ENCODE measurements at places on chromosomes 7 and 10.

DNA sequence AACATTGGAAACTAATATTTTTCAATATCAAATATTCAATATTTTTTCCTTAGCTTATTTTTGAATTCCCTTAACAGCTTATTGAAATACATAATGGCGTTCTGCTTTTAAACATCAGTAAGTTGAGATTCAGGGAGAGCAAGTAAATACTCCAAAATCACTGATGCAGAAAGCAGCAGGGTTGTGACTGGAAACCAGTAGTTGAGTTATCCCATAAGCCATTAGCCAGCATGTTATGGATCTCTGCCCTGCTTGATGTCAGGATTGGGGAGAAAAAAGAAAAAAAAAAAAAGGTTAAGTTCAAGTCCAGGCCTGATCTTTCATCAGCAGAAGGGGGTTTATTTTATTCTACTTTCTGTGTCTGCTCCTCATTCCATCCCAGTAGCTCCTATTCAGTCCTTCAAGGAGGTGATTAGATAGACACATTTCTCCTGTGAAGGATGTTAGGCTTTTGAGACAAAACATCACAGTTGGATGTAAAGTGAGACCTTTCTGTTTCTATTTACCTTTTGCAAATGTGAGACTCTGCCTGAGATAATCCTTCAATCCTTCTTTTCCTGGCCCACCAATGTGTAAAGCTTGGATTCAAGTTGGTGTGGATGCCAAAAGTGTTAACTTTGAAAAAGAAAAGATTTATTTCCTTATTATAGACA is 110.9 kb upstream of the HDAC9 start:
- no peak for DNase-seq

DNA sequence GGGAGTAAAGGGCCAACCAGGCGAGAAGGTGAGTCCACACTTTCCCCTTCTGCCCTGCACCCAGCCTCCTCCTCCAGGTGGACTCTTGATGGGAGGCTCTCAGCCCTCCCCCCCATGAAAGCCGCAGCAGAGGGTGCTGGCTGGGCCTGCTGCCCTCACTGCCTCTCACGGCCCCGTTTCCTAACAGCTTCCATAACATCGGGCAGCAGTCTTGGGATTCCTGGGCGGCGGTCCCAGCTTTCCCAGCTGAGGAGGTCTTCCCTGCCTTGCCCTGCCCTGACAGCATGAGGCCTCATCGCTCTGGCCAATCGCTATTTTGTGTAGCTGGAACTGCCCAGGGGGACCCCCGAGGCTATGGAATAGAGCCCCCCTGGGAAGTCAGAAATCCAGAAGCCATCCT is 76.3 kb downstream of the COL13A1 start:
- no peak for DNase-seq

GRCh38 chr10:106999118-106999707 is 165.3 kb downstream of the SORCS1 start:
- no peak for DNase-seq

DNA sequence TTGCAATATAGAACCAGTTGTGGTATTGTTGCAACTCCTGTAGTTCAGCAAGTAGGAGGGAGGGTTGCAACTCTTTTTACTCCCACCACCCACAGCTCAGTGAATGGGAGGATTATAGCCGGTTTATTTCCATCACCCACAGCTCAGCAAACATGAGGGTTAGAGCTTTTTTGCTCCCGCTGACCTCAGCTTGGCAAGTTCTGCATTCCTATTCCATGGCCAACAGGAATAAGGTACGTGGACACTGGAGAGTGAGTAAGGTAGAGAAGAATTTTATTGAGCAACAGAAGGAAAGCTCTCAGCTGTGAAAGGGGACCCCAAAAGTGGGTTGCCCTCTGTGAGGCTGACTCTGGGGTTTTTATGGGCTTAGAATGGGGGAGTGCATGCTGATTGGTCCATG is 167.1 kb upstream of the SMIM30 start:
- DNase-seq: no peak

DNA sequence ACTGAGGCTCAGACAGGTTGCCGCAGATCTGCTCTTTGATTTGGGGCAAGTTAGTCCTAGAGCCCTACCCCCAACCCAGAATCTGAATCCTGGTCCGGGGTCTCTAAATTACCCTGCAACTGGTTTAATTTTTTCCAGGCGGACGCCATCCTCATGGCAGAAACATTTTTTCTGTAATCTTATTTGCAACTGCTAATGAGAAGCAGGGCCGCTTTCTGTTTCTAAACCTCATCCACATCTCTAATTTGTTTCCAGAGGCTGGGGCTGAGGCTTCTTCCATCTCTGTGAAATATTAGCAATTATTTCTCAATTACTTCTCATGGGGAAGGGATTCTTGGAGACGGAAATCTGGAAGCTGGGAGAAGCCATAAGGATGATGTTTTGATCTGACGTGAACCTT is 261.6 kb downstream of the RPS24 start:
- DNase-seq: no peak

DNA sequence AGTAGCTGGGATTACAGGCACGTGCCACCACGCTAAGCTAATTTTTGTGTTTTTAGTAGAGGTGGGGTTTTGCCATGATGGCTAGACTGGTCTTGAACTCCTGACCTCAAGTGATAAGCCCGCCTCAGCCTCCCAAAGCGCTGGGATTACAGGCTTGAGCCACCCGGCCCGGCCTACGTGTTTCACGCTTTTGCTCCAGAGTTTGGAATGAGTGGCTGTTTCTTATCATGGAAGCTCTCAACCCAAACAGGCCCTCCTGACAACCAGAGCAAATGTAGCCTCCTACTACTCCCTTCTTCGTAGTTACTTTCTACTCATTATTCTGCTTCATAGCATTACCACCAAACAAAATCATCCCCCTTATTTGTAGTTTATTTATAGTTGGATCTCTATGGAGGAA is 26.8 kb upstream of the CASD1 start:
- no peak for DNase-seq

- no peak for DNase-seq
Measured at GRCh38 chr10:131617113-131617858, 283.5 kb upstream of the PPP2R2D start.

GRCh38 chr7:133983685-133984419 is 143.3 kb upstream of the LRGUK start:
- DNase-seq: no peak

DNA sequence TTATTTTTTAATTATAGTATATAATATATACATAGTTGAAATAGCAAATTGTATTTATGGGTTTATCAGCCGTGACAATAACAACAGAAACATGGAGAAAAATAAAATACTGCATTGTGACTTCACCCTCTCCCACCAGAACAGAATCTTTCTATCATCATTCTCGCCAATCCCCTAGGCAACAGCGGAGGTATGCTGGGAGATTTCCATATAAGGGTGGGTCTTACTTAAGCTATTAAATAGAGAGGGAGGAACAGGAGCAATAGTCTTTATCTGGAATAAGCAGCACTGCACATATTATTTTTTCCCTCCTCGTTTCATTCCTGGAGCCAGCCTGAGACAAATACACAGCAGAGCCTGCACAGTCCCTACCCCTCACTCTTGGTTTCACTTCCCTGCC is 1214.9 kb downstream of the XPNPEP1 start:
- DNase-seq: no peak

DNA sequence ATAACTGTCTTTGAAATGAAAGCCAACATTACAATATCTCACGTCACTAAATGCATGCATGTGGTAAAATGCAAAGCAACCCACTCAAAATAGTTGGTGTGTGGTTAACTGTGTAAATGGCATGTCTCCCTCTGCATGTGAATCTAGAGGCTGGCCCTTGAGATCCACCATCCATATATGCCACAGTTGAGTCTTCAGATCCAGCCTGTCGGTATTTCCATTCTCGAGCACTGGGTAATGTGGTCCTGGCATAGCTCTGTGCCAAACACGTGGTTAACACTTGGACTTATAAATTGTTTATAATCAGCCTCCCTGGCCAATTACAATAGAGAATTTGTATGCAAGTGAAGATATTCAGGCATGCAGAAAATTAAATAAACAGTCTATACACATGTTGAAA is 90.3 kb downstream of the LYZL1 start:
- DNase-seq: no peak

GRCh38 chr7:110281362-110281761 is 809.6 kb upstream of the LRRN3 start:
- no peak for DNase-seq

- no peak for DNase-seq
Measured at GRCh38 chr7:22697322-22697859, 29.6 kb upstream of the IL6 start.

- DNase-seq: no peak
Measured at GRCh38 chr7:240887-241421, 48.6 kb downstream of the FAM20C start.

- no peak for DNase-seq
Measured at GRCh38 chr7:143000648-143001047, 26.3 kb downstream of the OR9A2 start.

DNA sequence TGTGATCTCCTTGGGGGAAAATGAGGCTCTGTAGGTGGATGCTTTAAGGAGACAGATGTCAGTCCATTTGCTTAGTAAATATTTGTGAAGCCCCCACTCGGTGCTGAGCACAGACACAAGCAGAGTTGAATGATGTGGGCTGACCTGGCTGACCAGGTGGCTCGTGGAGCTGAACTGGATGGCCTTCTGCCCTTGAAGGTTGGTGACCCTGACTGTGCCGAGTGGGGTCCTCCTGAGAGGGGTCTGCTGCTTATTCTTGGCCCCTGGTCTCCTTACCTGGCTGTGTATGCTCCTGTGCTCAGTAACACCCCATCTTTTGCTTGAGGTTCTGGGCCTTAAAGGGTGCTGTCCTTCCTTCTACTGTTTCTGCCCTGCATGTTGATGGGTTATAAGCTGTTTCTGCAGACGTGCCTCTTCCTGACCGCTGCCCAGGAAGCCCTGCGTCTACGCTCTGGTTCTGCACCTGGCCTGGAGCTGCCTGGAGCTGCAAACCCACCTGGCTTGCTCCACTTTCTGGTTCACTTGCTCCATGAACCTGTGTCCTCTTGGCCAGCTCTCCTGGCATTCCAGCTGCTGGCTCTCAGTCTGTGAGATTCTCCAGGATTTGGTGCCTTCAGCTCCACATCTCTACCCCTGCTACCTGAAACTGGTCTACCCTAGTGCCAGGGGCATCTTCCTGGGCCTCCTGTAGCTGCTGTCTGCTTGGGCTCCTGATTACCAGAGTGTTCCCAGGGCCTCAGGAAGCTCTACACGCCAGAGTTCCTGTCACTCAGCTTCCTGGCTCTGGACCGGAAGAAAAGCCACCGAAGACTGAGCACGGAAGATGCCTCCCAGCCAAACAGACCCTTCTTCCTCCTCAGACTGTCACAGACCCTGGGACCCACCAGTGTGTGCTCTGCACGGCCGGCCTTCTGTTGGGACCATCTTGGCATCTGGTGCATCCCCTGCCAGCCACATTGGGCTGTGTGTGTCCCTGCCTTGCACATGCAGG is 76.5 kb downstream of the ADCY1 start:
- DNase-seq: no peak

DNA sequence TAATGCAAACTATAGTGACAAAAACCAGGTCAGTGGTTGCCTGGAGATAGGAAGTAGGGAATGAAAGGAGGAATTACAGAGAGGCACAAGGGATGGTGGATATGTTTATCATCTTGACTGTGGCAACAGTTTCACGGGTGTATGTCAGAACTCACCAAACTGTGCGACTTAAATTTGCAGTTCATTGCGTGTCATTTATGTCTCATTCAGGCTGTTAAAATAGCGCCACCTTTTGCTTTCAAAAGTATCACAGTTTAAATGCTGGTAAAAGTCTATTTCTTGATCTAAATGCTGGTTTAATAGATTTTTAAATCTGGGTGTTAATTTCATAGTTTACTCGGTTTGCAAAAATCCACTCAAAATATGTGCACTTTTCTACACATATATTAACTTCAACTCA is 51.0 kb downstream of the PTTG1IP2 start:
- no peak for DNase-seq

- no peak for DNase-seq
Measured at GRCh38 chr7:81515009-81515408, 254.8 kb downstream of the HGF start.

- DNase-seq: no peak
Measured at GRCh38 chr7:1307828-1308227, 75.2 kb downstream of the UNCX start.

DNA sequence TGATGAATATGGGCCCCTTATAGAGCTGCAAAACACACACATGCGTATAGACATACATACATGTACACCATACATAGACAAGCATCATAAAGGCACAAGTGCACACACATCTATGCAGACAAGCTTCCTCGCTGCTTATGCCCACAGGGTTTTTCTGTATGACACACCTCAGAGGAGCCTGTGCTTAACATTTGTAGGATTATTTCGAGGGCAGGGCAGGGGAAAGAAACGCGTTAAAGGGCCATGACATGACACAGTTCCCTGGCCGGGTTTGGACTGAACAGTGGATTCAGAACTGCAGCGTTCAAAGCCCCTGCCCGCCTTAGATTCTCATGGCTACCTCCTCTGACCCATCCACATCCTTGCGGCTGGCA is 44.8 kb downstream of the CHST3 start:
- no peak for DNase-seq

GRCh38 chr10:107653832-107654287 is 489.4 kb upstream of the SORCS1 start:
- no peak for DNase-seq

DNA sequence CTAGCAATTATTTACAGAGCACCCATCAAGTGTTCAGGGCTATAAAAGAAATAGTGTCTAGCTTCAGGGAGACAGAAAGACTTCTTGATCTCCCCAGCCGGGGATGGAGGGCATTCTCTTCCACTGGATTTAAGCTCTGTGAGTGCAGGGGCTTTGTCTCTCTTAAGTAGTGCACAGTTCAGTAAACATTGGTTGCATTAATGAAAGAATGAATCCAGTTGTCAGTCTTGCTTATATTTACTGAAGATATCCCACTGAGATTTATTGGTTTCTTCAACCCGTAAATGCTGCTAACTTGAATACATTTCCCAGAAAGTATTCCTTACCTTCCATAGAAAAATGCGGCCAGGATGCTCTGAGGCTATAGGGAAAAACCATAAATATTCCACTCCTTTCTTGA is 41.9 kb downstream of the AUTS2 start:
- no peak for DNase-seq

DNA sequence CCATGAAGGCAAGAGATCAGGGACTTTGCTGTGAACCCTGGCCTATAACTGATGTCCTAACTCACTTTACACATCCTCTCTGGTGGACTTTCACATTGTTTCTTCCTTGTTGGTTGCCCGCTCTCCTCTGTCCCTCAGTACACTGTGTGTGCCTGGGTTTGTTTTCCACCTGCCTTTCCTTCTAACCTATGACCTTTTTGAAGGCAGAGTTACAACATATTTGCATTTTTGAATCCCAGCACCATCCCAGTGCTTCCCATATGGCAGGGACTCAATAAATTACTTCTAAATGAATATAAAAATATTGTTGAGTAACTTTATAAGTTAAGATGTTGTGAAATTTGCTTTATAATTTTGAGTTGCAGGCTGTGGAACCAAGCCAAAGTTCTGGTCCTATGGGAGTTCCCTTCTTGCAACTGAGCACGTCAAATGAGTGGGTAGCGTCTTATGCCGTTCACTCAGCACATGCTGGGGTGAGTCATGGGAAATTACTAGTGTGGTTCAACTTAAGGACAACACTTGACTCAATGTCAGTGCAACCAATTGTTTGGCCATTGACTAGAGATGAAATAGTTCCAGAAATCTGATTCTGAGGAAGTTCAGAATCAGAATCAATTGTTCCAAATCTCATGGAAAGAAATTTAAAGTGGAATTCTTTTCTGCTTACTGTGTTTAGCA is 250.9 kb downstream of the TWIST1 start:
- no peak for DNase-seq

- no peak for DNase-seq
Measured at GRCh38 chr10:58969576-58969975, 206.9 kb upstream of the PHYHIPL start.

Data from cerebellar nuclear complex (tissue), 1 donor.